ENCODE measurements at places on chromosomes 7 and 10. TPM values are rescaled to one million over a fixed set of nuclear protein-coding genes. Genes with fewer than 3 reads are reported as not detected.

DNA sequence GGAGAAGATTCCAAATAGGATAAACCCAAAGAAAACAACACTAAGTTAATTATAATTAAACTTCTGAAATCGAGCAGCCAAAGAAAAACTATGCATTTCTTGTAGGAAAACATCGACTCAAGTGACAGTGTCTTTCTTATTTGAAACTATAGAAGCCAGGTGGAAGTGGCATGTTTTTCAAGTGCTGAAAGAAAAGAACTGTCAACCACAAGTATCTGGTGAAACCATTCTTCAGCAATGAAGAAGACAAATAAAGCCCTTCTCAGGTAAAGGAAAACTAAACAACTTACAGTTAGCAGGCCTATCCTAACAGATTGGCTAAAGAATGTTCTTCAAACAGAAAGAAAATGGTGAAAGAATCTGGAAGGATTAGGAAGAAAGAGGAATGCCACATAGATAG, 71.4 kb upstream of the MSRB2 start:
- no peak for DNase-seq

EPHA1 gene
- total RNA-seq, result not detected

DNA sequence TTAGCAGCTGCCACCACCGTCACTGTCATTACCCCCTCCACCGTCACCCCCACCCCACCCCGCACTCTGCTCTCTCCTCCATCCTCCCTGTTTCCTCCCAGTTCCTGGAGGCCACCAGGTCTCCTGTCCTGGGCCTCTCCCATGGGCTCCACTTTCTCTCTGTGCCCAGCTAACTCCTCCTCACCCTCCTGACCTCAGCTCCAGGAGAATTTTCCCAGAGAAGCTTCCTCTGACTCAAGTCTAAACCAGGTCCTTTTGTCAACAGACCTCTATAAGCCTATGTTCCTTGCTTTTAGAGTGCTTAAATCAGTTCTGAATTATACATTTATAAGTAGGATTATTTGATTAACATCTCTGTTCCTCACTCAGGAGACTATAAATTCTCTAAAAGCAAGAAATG, 150.0 kb downstream of the ARHGAP12 start:
- no peak for DNase-seq

GRCh38 chr7:77360104-77360503, 56.0 kb downstream of the GSAP start:
- DNase-seq, result no peak

DNA sequence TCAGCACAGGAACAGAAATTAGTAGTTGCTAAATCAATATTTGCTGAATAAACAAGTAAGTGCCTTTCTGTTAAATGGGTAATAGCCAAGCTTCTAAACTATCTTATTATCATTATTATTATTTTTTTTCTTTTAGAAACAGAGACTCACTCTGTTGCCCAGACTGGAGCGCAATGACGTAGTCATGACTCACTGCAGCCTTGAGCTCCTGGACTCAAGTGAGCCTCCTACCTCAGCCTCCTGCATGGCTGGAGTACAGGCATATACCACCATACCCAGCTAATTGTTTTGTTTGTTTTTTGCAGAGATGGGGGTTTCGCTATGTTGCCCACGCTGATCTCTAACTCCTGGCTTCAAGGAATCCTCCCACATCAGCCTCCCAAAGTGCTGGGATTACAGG, 12.3 kb upstream of the ELN start:
- DNase-seq, result no peak

- DNase-seq, result peak; percentile 35
These were observed 983 bp downstream of the TNRC18 start for GRCh38 chr7:5422396-5423305.

SEMA3C gene
- total RNA-seq, result 82.5 TPM

CYP26C1 gene
- total RNA-seq, result not detected

- no peak for DNase-seq
These were observed 17.8 kb downstream of the WDR86 start for GRCh38 chr7:151392002-151392401.

EN2 gene
- total RNA-seq, result not detected

DNA sequence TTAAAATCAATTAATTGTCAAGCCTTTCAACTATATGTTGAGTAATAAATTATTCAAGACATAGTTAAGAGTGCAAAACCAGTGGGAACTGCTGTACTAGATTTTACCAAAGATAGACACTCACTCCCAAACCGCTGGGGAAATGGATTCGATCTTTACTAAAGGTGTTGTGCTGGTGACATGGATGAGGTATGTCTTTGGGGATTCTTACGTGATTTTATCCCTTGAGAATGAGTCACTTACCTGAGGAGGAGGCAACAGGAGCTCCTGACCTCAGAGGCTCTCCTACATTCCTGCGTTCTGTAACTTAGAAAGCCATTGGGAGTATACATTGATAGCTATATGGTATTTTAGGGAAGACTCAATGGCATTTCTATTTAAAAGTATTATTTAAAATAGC, 165.5 kb downstream of the PKD1L1 start:
- no peak for DNase-seq

SKIDA1 gene
- total RNA-seq, result 2.3 TPM

ETV1 gene
- total RNA-seq, result 118 TPM

DNA sequence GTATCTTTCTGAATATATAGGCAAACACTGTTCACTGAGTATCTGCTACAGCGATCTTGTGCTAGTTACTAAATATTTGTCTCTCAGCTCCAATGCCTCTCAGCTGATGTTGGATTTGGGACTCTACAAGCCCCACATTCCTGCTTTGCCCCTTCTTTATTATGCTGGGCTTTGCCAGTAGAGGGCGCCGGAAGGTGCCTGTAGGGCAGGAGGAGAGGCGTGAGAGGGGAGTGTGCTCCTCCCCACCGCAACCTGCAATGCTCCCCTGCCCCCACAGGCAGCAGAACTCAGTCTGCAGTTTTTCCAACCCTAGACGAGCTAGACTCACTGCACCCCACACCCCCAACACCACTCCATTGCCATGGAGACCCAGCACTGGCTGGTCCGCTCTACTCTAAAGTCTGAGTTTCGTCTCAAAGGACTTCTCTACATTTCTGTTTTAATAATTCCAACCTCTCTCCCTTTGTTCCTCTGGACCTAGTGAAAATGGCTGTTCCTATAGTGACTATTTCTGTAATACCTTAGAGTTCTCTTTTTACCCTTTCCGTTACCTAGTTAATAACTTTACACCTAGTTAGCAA, 337.6 kb downstream of the CCSER2 start:
- no peak for DNase-seq

PPP1R9A gene
- total RNA-seq, result 29.5 TPM

DNA sequence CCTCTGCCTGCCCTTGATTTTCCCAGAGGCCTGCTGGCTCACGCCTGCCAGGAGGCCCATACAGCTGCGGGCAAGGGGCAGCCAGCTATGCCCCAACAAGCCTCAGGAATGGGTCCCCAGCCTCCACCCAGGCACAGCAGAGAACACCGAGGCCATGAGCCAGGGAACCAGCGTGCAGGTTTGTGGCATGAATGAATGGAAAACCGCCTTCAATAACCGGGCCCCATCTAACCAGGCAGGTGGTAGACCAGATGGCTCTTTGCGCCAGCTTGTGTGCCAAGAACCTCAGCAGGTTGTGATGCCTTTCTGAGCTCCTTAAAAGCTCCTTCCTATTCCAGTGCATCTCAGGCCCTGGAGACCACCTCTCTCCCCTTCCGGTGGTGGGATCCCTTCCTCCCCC, 50.2 kb downstream of the ELFN1 start:
- no peak for DNase-seq

DNA sequence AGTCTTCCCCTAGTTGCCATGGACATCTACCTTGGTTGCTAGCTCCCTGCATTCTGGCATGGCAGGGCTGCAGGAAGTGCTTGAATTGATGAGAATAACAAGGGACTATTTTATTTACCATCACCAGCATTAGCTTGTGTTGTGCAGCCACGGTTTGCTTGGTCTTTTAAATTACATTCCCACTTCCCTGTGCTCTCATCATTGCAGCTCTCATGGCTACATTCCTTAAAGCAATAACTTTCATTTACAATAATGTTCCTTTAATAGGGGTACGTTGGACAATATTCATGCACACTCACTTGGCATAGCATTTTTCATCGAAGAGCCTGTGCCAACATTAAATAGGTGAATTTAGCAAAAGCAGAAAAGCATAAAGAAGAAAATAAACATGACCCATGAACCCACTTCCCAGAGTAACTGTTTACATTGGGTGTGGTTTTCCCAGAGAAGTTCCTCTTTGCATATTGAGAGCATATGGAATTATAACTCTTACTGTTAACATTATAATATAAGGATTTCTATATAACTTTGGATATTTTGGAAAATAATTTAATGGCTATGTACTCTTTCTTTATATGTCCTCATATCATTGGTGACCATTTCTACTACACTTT, 113.2 kb upstream of the VWC2 start:
- DNase-seq, result no peak

DNA sequence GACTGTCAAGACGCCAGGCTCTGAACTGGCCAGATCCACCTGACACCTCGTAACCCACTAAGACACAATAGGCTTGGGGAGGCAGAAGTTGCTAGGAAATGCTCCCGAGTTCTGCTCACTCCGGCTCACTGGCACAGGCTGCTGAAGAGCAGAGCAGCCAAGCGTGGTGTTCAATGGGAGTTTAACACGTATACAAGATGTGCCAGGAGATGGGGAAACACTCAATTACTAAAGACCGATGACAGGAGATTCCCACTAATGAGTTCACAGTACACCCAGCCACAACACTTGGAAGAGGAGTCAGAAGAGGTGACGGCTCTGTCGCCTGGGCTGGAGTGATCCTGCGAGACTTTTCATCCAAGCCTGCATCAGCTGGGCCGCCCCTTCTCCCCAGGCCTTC, 303.4 kb downstream of the GFRA1 start:
- DNase-seq, result no peak

DNA sequence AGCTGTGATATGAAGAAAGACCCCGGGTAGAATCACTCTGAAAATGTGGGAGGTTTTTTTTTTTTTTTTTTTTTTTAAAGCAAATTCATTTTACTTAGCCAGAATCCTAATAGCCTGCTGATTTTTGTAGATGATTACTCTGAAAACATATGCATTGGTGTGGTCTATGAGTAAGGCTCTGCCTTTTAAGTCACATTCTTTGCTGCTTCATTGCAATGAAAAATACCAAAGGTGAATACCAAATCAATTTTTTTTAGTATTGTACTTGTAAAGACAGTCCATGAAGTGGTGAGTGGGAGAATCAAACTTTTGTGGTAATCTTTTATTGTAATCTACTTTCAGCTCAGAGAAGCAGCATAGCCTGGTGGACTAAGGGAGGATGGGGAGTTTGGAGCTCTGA, 130.3 kb downstream of the SDK1 start:
- no peak for DNase-seq

CEP41 gene
- 3.5 TPM for total RNA-seq

DNA sequence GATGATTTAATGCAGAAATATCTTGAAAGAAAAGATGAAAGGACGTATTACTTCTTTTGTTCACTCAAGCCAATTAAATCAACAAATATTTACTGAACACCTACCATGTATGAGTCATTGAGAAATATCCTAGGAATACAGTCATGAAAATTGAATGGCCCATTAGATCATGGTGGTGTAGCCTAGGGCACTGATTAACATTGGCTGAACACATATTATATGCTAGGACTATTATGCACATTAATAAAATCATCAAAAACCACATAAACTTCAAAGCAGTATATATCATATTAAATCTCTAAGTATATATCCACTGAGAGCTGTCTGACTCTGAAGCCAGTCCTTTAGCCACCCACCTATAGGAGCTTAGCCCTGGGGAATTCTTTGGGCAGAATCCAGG, 41.8 kb downstream of the FAM204A start:
- DNase-seq, result no peak

GRCh38 chr7:68914006-68914405, 684.3 kb upstream of the AUTS2 start:
- no peak for DNase-seq

SVOPL gene
- not detected for total RNA-seq

DNA sequence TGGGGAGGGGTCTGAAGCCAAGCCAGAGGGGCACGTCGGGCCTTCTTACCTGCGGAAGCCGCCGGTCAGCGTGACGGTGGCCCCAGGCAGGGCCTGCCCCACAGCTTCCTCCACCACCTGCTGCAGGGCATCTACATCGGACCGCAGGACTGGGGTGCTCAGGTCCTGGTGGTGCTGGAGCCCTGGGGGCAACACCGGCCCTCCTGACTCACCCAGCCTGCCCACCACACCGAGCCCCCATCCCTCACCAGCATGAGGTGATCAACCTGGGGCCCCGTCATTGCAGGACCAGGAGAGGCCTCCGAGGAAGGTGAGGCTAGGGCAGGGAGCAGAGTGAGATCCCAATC, 8.0 kb downstream of the POLM start:
- DNase-seq, result no peak

ASAH2 gene
- total RNA-seq, result 1.00 TPM

- no peak for DNase-seq
These were observed 315.3 kb downstream of the TYW1 start for GRCh38 chr7:67311901-67312300.

DNA sequence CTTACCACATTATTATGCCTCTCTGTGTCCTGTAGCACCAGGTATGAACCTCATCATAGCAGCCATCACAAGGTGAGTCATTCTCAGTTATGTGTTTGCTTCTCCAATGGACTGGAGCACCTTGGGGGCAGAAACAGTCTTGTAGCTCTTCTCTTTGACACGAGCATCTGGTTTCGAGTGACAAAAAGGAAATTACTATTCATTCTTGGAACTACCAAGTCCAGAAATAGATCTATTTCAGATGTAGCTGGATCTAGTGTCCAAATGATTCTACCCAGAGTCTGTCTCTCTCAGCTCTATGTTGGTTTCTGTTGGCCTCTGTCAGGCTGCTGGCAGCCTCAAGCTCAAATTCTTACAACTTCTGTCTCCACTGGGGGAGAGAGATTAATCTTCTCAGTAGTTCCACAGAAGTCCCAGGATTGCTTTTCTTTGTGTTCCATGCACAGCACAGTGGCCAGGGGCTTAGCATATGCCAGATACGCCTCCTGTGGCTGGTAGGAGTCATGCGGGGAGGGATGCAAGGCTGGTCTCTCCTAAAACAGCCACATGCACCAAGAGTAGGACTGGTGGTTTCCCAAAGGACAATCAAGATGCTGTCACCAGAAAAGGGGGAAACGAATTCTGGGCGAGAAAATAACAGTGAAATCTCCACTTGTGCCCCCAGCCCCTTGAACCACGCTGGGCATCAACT, 37.2 kb upstream of the PAPSS2 start:
- DNase-seq, result no peak

SLC16A9 gene
- total RNA-seq, result 3.0 TPM

KNDC1 gene
- not detected for total RNA-seq

SUN3 gene
- not detected for total RNA-seq

INMT gene
- total RNA-seq, result 16.2 TPM

GRCh38 chr7:42457663-42458062, 220.7 kb upstream of the GLI3 start:
- DNase-seq, result no peak

GRCh38 chr10:3808689-3809199, 23.7 kb upstream of the KLF6 start:
- no peak for DNase-seq

ALOX5 gene
- 1.3 TPM for total RNA-seq

MSS51 gene
- 5.3 TPM for total RNA-seq

NME8 gene
- 0.91 TPM for total RNA-seq

GRCh38 chr10:97500297-97500575, 1.5 kb downstream of the UBTD1 start:
- DNase-seq, result no peak

TMEM184A gene
- 0.74 TPM for total RNA-seq

GRCh38 chr10:9913876-9914514, 1103.7 kb upstream of the CELF2 start:
- DNase-seq, result no peak
